ENCODE measurements at places on chromosomes 1 and 21.

DNA sequence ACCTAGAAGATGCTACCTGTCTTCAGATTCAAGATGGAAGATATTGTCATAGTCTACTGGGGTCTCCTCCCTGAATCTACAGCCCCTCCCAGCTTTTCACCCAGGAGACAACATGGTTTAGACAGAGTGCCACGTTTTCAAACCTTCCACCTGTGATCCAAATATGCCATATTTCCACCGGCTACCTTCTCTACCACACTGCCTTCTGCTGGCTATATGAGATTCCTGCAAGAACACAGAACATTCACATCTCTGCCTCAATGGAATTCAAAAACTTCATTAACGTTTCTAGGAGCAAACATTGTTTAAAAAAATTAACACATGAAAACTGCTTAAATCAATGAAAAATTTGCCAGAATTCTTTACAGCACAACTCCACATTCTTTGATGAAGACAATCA lies 12.9 kb upstream of the LELP1 start:
- no peak for DNase-seq

- DNase-seq: peak; percentile 11
Measured at GRCh38 chr1:114510274-114511031, 550 bp downstream of the TRIM33 start.

GRCh38 chr1:59903141-59903754 lies 23.3 kb downstream of the CYP2J2 start:
- DNase-seq: no peak

- DNase-seq: no peak
Measured at GRCh38 chr1:31587720-31588423, 11.6 kb downstream of the TINAGL1 start.

GRCh38 chr1:94280541-94280940 lies 43.2 kb upstream of the ARHGAP29 start:
- no peak for DNase-seq

DNA sequence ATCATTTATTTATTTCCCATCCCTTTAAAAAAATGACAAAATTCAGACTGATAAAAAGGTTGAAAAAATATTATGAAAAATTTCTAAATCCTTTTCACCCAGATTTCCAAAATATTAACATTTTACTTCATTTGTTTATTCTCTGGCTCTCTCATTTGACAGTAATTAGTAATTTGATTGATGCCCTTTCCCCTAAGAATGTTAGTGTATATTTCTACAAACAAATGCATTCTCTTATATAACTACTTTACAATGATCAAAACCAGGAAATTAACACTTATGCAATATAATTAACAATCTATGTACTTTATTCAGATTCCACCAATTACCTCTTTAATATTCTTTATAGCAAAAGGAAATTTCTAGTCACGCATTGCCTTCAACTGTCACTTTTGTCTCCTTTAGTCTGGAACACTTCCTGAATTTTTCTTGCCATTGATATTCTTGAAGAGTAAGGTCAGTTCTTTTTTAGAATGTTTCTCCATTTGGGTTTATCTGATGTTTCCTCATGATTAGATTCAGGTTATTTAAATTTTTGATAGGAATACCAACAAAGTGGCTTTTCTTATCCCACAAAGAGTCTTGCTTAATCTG lies 3.9 kb downstream of the CD53 start:
- no peak for DNase-seq

DNA sequence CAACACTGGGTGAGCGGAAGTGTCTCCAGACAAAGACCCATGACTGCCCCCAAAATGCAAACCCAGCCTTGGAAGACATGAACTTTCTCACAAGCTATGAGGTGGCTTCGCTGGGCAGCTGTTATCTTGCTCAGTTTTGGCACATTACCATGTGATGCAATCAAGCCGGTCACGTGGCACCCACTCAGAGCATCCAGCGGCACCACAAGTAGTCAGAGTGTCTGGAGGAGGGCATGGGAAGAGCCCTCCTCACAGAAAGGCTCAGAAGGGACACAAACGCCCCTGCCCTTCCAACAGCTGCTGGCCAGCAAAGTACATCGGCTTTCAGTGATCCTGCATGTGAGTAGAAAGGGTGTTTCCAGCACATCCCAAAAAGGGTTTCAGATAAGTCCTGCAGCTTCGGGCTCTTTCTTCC lies 145.5 kb upstream of the IRF2BP2 start:
- no peak for DNase-seq

Data from activated T-helper 1 cell treated with Interleukin-2 at 50 U/mL for 16 hours (primary cell).